ENCODE measurements at places on chromosomes 1 and 21. TPM values are rescaled to one million over a fixed set of nuclear protein-coding genes. Genes with fewer than 3 reads are reported as not detected.

TRIM67 gene
- polyA plus RNA-seq = not detected

TSTD1 gene
- polyA plus RNA-seq = 11.8 TPM

TMCC2 gene
- 1.1 TPM for polyA plus RNA-seq

MSH4 gene
- polyA plus RNA-seq = 0.12 TPM

TNFAIP8L2 gene
- 2.4 TPM for polyA plus RNA-seq

PERM1 gene
- polyA plus RNA-seq = 55.1 TPM

C1orf198 gene
- 26.0 TPM for polyA plus RNA-seq

GRCh38 chr1:153735090-153735420 lies 7.2 kb downstream of the INTS3 start:
- DNase-seq = no peak

GRCh38 chr1:202304375-202304774 lies 37.4 kb downstream of the UBE2T start:
- peak; percentile 31 for DNase-seq

DNA sequence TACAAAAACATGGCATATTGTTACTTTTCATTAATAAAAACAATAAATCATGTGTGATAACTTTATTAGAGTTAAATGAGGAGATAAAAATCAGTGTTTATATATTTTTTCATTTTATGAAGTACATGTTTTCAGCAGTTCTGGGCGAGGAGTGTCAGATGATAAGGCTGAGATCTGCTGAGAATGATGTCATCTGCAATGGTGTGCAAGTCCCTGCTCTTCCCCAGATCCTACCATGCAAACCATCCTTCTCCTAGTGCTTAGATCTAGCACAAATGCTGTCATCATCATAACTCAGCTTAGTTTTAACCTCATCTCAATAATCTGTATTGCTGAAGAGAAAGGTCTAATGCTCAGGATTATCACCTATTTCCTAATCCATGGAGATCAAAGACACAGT lies 214.4 kb upstream of the DAB1 start:
- no peak for DNase-seq

DNA sequence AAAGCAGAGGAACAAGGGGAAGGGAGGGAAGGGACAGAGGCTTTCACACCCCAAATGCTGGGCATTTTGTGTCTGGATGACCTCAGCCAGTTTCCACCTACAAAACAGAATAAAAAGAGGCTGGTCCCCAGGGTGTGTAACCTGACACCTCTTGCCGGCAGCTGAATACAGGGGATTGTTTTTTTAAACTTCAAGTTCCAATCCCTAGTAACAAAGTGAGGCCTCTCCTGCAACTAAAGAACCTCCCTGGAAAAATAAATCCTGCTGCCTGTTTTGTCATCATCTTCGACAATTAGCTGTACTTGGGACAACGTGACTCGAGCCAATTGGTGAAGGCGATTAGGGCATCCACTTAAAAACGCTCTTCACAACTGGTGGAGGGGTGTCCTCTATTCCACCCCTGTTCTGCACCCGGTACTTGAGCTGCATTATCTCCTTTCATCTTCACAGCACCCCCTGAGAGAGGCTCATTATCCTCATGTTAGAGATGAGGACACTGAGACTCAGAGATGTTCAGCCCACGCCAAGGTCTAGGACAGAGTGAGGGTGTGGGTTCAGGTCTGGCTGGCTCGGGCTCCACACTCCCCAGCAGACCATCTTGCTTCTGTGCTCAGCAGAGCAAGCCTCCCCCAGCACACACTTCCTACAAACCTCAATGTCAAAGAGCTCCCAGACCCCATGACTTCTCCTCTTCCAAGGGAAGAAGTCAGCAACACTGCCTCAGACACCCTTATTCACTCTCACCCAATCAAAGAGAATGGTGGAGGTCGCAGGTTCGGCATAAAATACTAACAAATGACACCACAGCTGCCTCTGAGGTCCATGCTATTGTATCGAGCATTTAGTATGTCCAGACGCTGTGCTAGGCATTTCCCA lies 15.2 kb downstream of the ITPKB start:
- peak; percentile 71 for DNase-seq

DNA sequence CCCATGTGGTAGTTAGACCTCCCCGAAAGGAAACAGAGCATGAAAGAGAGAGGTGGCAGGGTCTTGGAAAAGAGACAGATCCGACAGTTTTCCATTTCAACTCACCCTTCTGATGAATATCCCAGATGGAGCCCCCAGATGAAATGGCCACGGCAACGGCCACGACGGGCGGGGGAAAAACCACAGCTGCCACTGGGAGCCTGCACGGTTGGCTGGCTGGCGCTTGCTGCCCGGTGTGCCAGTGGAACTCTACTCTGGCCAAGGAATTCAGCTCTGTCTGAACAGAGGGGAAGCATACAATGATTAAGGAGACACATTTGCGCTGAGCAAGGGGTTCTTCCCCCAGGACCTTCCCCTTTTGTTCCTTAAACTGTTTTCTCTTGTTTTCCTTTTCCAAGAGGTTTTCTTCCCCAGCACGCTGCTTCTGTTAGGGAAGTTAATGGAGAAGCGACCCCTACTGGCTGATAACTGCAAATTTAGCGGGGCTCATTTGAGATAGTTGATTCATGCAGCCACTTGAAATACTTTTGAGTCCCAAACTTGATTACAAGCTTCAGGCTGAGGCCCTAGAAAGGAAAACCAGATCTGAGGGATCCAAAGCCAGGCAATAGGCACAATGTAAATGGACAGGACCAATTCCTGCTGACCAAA lies 1122.5 kb downstream of the NCAM2 start:
- no peak for DNase-seq

DNA sequence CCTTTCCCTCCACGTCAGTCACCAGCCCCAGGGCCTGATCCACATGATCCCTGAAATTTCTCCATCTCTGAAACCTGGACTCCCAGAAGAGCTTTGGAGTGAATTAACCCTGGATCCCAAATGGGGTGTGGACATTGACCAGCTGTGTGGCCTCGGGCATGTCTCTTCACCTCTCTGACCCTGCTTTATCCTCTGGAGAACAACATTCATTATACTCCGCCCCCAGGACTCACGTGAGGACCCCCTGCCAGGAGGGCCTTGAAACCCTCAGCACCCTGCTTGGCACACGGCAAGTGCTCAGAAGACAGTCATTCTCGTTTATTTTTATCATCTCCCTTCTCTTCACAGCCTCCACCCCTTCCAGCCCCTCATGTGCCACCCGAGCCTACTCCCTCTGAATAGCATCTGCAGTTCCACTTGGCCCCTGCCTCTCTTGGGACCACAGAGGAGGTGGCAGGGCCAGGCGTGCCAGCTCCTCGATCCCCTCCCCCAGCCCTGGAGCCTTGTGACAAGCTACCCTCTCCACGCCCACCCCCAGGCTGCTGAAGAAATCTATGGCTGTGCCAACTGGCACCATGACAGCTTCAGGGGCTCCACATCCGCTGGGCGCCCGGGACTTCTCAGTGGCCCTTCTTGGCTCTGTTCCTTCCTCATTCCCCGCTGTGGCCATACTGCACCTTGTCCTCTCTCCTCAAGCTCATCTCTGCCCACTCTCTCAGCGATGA lies 18.0 kb downstream of the ADGRB2 start:
- no peak for DNase-seq

GRCh38 chr1:117894078-117894477 lies 35.3 kb downstream of the GDAP2 start:
- DNase-seq = no peak

DNA sequence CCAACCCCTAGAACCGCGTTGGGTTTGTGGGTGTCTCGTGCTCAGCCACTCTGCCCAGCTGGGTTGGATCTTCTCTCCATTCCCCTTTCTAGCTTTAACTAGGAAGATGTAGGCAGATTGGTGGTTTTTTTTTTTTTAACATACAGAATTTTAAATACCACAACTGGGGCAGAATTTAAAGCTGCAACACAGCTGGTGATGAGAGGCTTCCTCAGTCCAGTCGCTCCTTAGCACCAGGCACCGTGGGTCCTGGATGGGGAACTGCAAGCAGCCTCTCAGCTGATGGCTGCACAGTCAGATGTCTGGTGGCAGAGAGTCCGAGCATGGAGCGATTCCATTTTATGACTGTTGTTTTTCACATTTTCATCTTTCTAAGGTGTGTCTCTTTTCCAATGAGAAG lies 18.7 kb downstream of the TFF3 start:
- no peak for DNase-seq

- no peak for DNase-seq
Observed at GRCh38 chr1:223835754-223836153, 10.0 kb downstream of the TP53BP2 start.

GRCh38 chr1:154869351-154870114 lies 548 bp downstream of the KCNN3 start:
- peak; percentile 64 for DNase-seq

DNA sequence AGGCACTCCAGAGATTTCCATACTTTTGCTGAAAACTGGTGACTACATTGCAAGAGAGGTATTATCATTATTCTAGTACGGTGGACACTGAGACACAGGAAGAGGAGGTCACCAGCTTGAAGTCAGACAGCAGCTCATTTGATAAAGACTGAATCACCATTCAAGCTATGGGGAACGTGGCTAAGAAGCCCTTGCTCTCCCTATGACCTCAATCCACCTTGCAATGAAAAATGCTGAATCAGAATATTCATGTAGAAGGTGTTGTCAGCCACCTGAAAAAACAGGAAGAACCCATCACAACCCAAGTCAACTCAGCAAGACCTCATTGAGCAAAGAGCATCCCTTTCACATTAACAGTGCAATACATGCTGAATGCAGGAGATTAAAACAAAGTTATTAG lies 59.0 kb upstream of the FGGY start:
- no peak for DNase-seq

DNA sequence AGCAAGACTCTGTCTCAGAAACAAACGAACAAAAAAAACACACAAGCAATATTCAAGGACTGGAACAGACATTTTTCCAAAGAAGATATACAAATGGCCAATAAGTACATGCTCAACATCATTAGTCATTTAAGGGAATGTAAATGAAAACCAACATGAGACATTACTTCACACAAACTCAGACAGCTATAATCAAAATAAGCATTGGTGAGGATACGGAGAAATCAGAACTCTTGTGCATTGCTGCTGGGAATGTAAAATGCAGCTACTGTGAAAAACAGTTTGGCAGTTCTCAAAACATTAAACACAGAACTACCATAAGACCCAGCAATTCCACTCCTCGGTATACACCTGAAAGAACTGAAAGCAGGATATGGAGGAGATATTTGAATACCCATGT lies 15.4 kb downstream of the NOL9 start:
- no peak for DNase-seq

GRCh38 chr21:45130324-45130774 lies 56.0 kb downstream of the ADARB1 start:
- no peak for DNase-seq

GRCh38 chr1:200028586-200029034 lies 1.1 kb downstream of the NR5A2 start:
- no peak for DNase-seq

DNA sequence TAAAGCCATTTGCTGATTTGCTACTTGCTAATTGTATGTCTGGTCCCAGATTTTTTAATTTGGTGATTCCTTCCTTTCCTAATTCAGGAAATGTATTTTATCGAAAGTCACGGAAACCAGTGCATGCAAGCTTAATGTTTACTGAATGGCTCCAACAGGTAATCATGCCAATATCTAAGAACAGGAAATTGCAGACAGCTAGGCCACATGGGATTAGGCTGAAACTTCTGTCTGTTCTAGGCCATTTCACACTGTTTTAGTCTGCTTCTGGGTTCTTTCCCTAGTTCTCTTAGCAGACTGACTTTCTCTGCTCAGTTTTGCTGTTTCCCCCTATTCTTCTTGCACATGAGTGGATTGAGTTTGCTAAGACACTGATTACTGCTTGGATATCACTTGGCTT lies 111.4 kb downstream of the NTNG1 start:
- no peak for DNase-seq

DNA sequence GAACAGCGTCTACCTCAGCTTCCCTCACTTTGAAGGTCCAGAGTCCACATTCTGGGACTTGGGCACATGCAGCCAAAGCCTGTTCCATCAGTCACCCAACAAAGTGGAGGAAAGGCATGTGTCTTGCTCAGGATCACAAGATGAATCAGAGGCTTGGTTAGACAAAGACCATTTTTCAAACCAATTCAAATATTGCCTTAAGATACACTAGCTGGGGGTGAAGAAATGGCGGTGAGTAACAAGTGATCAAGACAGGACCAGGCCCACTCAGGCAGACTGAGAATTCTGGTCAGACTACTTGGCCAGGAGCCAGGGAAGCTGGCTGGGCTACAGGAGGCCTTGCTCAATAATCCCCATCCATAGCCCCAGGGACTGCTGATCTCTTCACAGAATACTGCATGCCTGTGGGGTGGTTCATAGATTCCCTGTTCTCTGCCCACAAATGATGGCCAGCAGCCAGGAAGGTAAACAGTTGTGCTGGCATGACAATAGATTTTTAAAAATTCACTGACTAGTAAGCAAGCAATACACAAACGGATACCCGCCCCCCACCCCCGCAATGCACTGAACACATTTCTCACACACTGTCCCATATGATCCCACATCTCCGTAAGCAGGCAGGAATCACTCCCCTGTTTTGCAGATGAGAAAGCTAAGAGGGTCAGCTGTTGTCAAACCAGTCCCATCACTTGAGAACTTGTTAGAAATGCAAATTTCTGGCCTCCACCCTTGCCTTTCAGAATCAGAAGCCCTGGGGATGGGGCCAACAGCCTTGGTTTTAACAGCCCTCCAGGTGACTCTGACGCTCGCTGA lies 27.2 kb downstream of the ERI3 start:
- peak; percentile 73 for DNase-seq

GRCh38 chr21:21764281-21764680 lies 766.1 kb downstream of the NCAM2 start:
- no peak for DNase-seq

- no peak for DNase-seq
Observed at GRCh38 chr1:201899683-201900429, 11.2 kb downstream of the SHISA4 start.

DNA sequence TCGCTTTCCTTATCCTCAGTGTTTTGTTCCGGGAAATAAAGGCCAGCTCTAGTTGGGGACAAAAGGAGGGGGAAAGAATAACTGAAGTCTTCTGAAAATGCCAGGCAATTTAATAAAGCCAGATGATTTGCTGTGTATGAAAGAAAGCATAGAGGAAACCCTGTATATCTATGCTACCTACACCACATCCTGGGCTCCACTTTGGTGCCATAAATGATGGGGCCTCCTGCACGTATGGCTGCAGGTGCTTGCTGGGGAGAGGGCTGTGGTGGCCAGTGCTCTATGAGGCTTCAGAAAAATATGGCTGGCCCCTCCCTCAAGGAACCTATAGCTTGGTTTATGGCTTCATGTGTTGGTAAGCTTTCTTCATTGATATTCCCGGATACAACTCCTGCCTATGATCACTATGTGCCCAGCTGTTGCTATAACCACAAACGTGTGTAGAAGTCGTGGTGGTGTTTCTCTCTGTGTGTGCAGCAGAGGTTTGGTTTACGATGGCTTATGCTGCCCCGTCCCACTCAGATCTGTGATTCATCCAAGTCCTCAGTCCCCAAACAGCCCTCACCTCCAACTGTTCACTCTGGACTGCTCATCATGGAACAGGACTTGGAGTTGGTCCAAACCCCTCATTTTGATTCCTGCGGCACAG lies 59.5 kb downstream of the BACE2 start:
- no peak for DNase-seq
